ENCODE measurements at places on chromosomes 5 and 9. TPM values are rescaled to one million over a fixed set of nuclear protein-coding genes. Genes with fewer than 3 reads are reported as not detected.
A peak's percentile ranks its signal among the peaks of the same experiment; 100 is the strongest.

Gene PHF24
- total RNA-seq, result 1.5 TPM

Gene INSL6
- not detected for total RNA-seq

DNA sequence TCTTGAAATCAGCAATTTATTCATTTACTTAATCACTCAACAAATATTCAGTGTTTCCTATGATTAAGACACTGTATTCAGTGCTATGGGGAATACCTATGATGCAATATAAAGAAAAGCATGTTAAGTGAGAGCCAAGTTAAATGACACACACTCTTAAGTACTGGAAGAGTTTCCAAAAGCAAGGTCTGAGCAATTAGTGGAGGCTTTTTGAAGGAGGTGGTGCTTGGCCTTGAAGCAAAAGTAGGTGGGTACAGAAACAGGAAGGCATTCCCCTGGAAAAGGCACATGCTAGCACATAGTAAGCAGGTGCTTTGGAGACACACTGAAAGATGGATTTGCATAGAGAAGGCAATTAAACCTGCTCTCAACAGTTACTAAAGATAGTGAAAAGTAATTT, 4.0 kb downstream of the TSLP start:
- H3K4me1 ChIP-seq, result no peaks in the 10 kb centered on the region
- no peaks in the 10 kb centered on the region for H3K36me3 ChIP-seq
- no peak overlapping the region for H3K27ac ChIP-seq

DNA sequence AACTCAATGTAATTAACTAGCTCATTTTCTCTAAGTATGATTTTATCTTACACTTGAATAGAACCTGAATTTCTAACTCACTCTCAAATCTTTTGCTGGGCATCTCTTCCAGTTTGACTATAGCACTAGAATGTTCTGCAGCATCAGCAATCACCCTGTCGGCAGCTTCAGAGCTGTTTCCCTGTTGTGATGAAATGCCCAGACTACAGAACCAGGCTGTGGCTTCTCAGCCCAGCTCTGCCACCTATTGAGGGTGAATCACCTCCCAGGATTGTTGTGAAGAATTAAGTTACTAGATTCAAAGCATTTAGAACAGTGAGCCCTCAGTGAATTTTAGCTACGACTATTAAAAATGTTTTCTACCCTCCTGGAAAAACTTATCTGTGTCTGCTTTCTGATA, 90.4 kb upstream of the ANKRD55 start:
- H3K27me3 ChIP-seq, result no peaks in the 10 kb centered on the region
- H3K4me1 ChIP-seq, result no peaks in the 10 kb centered on the region
- DNase-seq, result no peak
- no peaks in the 10 kb centered on the region for H3K36me3 ChIP-seq

DNA sequence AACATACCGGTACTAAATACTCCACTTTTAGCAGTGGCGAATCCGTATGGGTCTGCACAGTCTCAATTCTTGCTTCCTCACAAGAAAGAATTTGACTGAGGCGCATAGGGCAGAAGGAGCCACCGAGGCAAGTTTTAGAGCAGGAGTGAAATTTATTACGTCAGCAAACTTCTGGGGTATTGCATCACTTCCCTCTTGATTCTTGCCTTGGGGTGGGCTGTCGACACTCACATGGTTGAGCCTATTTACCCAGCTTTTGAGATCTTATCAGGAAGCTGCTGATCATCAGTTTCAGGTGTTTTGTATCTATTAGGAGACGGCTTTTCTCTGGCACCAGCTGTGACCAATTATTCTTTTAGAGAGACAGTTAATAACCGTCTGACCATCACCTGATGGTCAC, 111.5 kb upstream of the CCNH start:
- no peaks in the 10 kb centered on the region for H3K36me3 ChIP-seq
- no peak overlapping the region for H3K4me3 ChIP-seq
- no peaks in the 10 kb centered on the region for H3K4me1 ChIP-seq
- H3K27ac ChIP-seq, result no peak overlapping the region

DNA sequence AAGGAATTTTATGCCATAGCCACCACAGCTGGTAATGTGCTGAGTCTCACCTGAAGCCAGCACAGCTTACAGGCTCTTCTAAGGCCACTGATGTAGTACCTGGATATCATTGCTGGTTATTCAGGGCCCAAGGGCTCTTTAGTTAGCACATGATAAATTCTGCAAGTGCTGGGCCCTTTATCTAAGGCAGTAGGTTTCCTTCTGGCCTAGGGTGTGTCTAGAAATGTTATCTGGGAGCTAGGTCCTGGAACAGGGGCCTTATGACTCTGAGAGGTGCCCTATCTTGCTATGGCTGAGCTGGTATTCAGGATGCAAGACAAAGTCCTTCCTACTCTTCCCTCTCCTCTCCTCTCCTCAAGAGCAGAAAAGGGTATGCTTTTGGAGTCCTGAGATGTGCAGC, 1424.5 kb upstream of the NUDT12 start:
- no peak overlapping the region for H3K4me3 ChIP-seq
- H3K4me1 ChIP-seq, result no peaks in the 10 kb centered on the region
- no peaks in the 10 kb centered on the region for H3K27me3 ChIP-seq
- H3K27ac ChIP-seq, result no peak overlapping the region
- no peaks in the 10 kb centered on the region for H3K36me3 ChIP-seq

- H3K27me3 ChIP-seq, result peaks cover 41% of the 10 kb centered on the region
- H3K4me3 ChIP-seq, result peak overlapping the region; percentile 50
- no peaks in the 10 kb centered on the region for H3K36me3 ChIP-seq
- H3K4me1 ChIP-seq, result no peaks in the 10 kb centered on the region
- DNase-seq, result no peak
These were observed 351 bp upstream of the MSX2 start for GRCh38 chr5:174723979-174724483.
